Muscle of leg (tissue), 16 donors: ENCODE measurements at places on chromosomes 11 and 22. TPM values are rescaled to one million over a fixed set of nuclear protein-coding genes. Genes with fewer than 3 reads are reported as not detected.
A peak's percentile ranks its signal among the peaks of the same experiment; 100 is the strongest.

DNA sequence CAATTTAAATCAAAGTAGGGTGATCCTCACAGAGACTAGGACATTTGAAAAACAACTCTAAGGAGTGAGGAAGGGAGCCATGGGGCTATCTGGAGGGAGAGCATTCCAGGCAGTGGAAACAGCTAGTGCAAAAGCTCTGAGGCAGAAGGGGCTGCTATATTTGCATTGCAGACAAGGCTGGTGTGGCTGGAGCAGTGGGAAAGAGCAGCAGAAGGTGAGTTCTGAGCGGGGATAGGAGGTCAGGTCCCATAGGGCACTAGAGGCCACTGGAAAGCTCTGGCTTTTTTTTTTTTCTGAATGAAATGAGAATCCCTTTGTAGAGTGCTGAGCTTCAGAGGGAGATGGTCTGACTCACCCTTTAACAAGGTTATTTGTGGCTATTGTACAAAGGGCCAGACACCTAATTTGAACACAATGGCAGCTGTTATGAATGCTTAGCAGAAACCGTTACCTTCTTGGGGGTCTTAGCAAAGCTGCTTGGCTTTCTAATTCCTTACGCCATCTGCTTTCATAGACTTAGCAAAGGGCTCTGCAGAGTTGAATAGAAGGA lies 291.6 kb downstream of the BUD13 start:
- H3K27me3 ChIP-seq = peaks cover 9% of the 10 kb centered on the region
- no peak overlapping the region for H3K27ac ChIP-seq
- no peaks in the 10 kb centered on the region for H3K36me3 ChIP-seq
- H3K4me3 ChIP-seq = no peak overlapping the region
- H3K4me1 ChIP-seq = no peaks in the 10 kb centered on the region
- DNase-seq = no peak

DNA sequence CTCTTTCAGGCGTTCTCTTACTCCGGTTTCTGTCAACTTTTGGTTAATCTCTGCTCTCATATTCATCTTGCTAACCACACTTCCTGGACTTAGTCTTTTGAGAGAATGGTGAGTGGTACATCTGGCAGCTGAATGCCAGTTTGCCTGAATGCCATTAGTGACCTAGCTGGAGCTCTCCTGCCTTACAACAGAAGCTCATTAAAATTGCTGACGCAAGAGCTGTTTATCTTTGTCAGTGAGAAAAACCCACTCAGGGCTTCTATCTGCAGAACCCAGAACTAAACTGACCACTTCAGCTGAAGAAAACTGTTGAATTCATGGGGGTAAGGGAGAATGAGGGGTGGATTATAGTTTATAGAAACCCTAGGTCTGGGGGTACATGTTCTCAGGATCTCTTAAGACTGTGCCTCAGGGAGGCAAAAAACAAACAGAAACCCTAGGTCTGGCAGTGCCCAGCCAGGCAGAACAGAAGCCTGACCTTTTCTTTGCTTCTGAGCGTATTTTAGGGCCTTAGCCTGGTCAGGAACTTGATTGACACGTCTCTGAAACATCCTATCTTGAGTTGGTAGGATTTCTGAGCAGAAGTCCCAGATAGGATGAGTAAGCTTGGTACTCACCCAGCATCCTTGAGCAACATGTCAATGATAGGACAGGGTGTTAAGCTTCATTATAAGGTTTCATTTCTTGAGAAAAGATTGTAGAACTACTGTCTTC lies 52.8 kb upstream of the YWHAH start:
- no peak overlapping the region for H3K4me3 ChIP-seq
- DNase-seq = no peak
- no peaks in the 10 kb centered on the region for H3K27me3 ChIP-seq
- H3K36me3 ChIP-seq = peaks cover 20% of the 10 kb centered on the region
- H3K4me1 ChIP-seq = no peaks in the 10 kb centered on the region

- DNase-seq = peak; percentile 47
- H3K27ac ChIP-seq = peak overlapping the region; percentile 42
- H3K27me3 ChIP-seq = peaks cover 2% of the 10 kb centered on the region
- peaks cover 35% of the 10 kb centered on the region for H3K36me3 ChIP-seq
- H3K4me1 ChIP-seq = peaks cover 36% of the 10 kb centered on the region
Measured at GRCh38 chr22:31106001-31106571, 1.3 kb downstream of the SELENOM start.

- H3K27ac ChIP-seq = no peak overlapping the region
- peak; percentile 84 for DNase-seq
- no peak overlapping the region for H3K4me3 ChIP-seq
- H3K4me1 ChIP-seq = peaks cover 27% of the 10 kb centered on the region
Measured at GRCh38 chr22:41940832-41941765, 5.9 kb downstream of the CENPM start.

- H3K36me3 ChIP-seq = no peaks in the 10 kb centered on the region
- H3K4me3 ChIP-seq = no peak overlapping the region
- no peak overlapping the region for H3K27ac ChIP-seq
- H3K27me3 ChIP-seq = no peaks in the 10 kb centered on the region
Measured at GRCh38 chr11:27116684-27117083, 76.1 kb downstream of the BBOX1 start.

GRCh38 chr11:127425281-127425680 lies 424.7 kb upstream of the KIRREL3 start:
- no peaks in the 10 kb centered on the region for H3K36me3 ChIP-seq
- H3K27me3 ChIP-seq = no peaks in the 10 kb centered on the region
- no peaks in the 10 kb centered on the region for H3K4me1 ChIP-seq
- no peak overlapping the region for H3K4me3 ChIP-seq
- no peak for DNase-seq

DNA sequence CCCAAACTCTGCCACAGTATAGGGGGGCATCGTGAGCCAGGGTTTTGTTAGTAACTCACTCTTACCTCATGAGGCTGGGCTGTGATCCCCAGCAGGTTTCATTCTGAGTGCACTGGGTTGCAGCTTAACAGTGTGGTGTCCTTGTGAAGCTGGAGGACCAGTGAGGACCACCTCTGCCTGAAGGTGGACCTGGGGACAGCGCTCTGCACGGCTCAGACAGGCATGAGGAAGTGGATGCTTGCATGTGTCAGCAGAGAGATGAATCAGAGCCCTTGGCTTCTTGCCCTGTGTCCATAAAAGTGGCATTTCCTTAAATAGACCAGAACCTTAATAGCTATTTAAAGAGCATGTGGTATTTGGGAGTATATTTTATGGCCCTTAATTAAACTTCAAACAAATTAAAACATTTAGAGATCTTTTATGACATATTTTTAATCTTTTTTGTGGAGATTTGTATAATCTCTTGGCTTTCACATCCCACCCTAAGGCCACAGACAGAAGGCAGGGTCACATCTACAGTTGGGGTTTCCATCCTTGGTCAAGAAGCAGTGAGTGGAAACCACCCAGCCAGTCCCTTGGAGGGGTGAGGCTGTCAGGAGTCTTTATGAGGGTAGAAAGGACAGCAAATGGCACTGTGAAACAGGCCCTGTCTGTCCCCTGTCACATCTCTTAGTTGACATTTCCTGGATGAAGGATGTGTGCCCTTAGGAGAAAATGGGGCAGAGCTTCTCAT lies 24.8 kb upstream of the ADORA2A start:
- peak; percentile 88 for DNase-seq
- H3K36me3 ChIP-seq = peaks cover 51% of the 10 kb centered on the region
- no peak overlapping the region for H3K4me3 ChIP-seq
- H3K4me1 ChIP-seq = peaks cover 34% of the 10 kb centered on the region

- peaks cover 4% of the 10 kb centered on the region for H3K27me3 ChIP-seq
- no peak overlapping the region for H3K27ac ChIP-seq
- H3K4me3 ChIP-seq = no peak overlapping the region
- DNase-seq = no peak
Measured at GRCh38 chr22:47565607-47566006, 803.2 kb downstream of the TBC1D22A start.

Gene MIOX
- polyA plus RNA-seq = 0.10 TPM

- H3K36me3 ChIP-seq = no peaks in the 10 kb centered on the region
- no peaks in the 10 kb centered on the region for H3K27me3 ChIP-seq
- no peak overlapping the region for H3K27ac ChIP-seq
- no peak for DNase-seq
Measured at GRCh38 chr11:134939031-134939430, 527.0 kb upstream of the B3GAT1 start.

DNA sequence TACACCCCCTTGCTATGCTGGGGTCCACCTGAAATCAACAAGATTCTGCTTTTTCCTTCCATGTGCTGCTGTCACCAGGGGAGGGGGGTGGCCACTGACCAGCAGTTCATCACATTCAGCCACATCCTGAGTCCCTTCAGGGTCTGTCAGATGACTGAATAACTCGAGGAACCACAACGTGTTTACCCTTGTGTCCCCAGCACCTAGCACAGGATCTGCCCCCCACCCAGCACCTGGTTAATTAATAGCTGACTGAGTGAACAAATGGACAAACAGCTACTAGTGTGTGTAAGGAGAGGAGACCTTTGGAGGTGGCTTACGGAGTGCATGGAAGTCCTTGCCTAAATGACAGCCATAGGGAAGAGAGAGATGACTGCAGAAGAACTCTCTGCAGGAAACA lies 119.5 kb upstream of the NCAM1 start:
- H3K36me3 ChIP-seq = no peaks in the 10 kb centered on the region
- H3K4me1 ChIP-seq = peaks cover 6% of the 10 kb centered on the region
- no peak overlapping the region for H3K4me3 ChIP-seq

Gene DDX6
- 56.4 TPM for polyA plus RNA-seq

DNA sequence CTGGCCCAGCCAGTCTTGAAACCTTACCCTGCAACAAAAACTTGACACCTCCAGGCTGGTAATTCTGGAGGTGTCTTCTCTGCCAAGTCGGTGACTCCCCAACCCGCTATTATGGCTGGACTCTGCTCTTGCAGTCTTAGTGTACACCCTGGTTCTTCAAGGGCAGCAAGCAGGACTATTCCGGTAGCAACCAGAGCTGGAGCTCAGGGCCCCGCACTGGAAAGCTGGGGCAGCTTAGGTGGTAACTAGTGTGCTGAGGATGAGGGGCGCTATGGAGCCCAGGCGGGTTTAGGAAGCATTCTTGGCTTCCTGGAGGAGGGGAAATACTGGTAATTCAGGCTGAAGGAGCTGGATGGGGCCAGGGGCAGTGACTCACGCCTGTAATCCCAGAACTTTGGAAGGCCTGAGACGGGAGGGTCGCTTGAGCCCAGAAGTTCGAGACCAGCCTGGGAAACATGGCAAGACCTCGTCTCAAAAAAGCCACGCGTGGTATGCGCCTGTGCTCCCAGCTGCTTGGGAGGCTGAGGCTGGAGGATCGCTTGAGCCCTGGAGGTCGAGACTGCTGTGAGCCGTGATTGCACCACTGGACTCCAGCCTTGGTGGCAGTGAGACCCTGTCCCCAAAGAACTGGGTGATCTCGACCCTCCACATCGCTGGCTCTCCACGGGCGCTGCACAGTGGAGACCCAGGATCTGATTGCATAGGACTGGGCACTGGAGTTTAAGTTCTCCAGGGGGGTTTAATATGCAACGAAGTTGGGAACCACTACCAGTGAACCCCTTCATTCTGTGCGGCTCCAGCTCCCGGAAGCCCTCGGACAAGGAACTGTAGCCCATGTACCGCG lies 10.6 kb upstream of the AIFM3 start:
- H3K27ac ChIP-seq = peak overlapping the region; percentile 7
- peak; percentile 53 for DNase-seq
- H3K4me1 ChIP-seq = peaks cover 23% of the 10 kb centered on the region

DNA sequence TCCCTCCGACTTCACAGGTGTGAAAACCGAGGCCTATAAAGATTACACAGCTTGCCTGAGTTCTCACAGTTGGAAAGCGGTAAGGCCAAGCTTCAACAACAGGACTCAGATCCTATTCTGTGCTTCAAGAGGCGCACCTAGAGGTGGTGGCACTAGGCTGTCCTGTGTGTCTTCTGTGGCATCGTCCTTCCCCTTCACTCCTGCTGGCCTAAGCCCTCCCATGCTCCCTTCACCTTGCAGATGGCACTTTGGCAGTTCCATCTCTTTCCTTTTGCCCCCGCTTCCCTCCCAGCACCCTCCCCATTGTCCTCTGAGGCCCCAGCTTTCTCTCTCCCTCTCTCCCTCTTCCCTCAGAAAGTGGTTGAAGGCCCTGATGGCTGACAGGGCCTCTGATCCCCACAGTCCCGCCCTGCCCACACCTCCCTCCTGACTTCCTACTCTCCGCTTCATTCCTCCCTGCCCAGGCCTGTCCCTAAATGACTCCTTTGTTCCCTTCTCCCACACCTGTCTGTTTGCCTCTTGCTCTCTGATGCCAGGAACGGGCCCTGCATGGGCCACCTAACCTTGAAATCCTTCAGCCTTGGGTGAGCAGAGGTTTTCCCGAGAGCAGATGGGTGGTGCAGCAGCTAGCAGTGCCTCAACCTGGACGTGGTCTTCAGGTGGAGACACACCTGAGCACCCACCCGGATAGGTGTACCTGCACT lies 5.8 kb downstream of the TRIM29 start:
- peaks cover 9% of the 10 kb centered on the region for H3K27me3 ChIP-seq
- no peaks in the 10 kb centered on the region for H3K36me3 ChIP-seq
- no peak for DNase-seq
- H3K27ac ChIP-seq = no peak overlapping the region

Gene RAG1
- polyA plus RNA-seq = 7.4 TPM

Gene OR2AG2
- polyA plus RNA-seq = 0.04 TPM

- no peak overlapping the region for H3K4me3 ChIP-seq
- H3K27ac ChIP-seq = no peak overlapping the region
- DNase-seq = no peak
- H3K36me3 ChIP-seq = peaks cover 3% of the 10 kb centered on the region
- H3K27me3 ChIP-seq = no peaks in the 10 kb centered on the region
- peaks cover 2% of the 10 kb centered on the region for H3K4me1 ChIP-seq
Measured at GRCh38 chr11:68202165-68202564, 10.9 kb downstream of the KMT5B start.

GRCh38 chr11:34439610-34440198 lies 970 bp downstream of the CAT start:
- no peak for DNase-seq
- peak overlapping the region; percentile 71 for H3K4me3 ChIP-seq
- peaks cover 9% of the 10 kb centered on the region for H3K4me1 ChIP-seq

- H3K4me3 ChIP-seq = no peak overlapping the region
- DNase-seq = no peak
- peaks cover 3% of the 10 kb centered on the region for H3K36me3 ChIP-seq
- H3K4me1 ChIP-seq = peaks cover 28% of the 10 kb centered on the region
Measured at GRCh38 chr22:35615156-35615555, 2.0 kb downstream of the MB start.

DNA sequence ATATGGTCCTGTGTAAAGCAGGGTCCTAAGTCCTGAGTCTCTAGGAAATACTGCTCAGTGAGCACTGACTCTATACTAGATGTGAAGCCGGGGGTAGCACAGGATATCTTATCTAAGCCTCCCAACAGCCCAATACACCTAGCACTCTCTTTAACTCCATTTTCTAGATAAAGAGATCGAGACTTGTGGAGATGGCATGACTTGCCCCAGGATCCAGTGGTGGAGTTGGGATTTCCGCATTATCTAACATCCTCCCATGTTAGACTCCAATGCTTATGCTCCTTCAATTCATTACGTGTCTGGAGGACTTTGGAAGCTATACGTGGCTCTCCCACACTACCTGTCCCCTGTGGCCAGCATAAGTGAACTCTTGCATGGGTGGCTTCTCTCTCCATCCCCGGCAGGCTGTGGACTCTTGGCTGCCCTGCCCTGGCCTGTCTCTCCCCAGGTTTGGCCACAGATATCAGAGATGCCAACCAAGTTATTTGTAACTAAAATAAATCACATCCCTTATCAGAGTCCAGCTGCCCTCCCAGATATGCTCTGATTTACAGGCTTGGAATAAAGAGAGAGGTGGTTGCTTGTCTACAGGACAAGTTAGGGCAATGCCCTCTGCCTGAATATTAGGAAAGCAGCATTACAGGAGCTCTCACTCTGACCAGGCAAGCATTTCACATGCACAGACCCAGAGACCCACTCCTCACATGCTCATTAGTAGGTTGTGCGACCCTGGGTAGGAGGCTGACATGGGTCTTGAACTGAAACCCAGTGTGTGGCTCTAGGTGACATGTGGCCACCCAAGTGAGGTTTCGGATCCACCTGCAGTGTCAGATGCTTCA lies 4.5 kb downstream of the CD44 start:
- DNase-seq = no peak
- peaks cover under 1% of the 10 kb centered on the region for H3K27me3 ChIP-seq
- H3K4me3 ChIP-seq = no peak overlapping the region
- H3K36me3 ChIP-seq = peaks cover 12% of the 10 kb centered on the region
- H3K4me1 ChIP-seq = peaks cover 50% of the 10 kb centered on the region
